ENCODE measurements at places on chromosomes 2 and 18.

DNA sequence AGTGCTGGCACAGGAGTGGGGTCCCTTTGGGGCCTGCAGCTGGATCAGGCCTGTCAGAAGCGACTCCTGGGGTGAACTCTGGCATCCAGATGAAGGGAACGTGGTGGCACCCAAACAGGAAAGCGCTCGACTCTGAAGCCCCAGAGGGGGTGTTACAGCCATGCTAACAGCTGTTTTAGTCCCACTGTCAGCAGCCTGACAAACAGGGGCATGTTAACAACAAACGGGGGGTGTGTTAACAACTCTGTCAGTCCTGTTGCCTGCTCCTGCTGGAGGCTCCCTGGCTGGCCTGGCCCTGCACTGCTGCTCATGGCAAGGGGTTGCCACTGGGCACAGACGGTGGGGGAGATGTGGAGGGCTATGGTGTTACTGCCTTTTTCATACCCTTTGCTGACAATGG is 2.6 kb upstream of the RNU2-63P start:
- no peaks in the 10 kb centered on the region for H3K27me3 ChIP-seq
- no peak overlapping the region for H3K27ac ChIP-seq

GRCh38 chr2:67919490-67919889 is 143.3 kb downstream of the C1D start:
- H3K27me3 ChIP-seq = no peaks in the 10 kb centered on the region
- H3K4me3 ChIP-seq = no peak overlapping the region
- no peak overlapping the region for H3K27ac ChIP-seq
- H3K36me3 ChIP-seq = no peaks in the 10 kb centered on the region

DNA sequence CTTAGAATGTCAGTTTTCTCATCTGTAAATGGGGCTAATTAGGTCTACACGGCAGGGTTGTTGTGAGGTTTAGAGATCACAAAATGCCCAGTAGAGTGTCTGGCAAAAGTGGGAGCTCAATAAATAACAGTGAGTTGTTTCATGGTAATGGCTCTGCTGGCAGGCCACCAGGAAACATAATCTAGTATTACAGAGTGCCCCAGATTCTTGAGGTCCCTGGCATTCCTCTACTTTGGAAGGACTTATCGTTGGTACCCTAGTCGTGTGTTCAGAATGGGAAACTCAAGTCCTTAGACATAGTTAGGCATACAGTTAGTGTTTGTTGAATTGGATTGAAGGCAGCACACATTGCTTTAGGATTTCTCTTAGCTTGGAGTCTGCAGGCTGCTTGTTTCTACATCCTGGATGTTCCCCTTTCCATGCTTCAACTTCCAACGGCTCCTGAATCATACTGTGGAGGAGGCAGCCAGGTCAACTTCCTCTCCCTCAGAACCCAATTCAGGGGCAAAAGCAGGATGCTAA is 161.5 kb upstream of the FOSL2 start:
- no peaks in the 10 kb centered on the region for H3K4me1 ChIP-seq
- DNase-seq = peak; percentile 21
- H3K36me3 ChIP-seq = no peaks in the 10 kb centered on the region
- H3K4me3 ChIP-seq = no peak overlapping the region

DNA sequence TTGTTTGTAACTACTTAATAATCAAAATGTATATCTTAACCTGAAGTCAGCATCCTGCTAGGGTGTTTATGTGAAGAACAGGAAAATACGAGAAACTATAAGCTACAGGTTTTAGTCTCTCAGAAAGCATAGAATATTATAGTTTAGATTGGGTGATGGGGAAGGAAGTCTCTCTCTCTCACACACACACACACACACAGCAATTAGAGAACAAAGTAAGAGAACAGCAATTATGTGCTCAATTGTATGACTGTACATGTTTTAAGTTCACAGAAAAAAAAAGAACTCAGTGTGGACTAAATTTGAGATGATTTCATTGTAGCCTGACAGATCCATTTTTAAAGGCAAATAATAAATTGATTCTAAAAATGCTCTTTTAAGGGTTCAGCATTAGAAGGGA is 94.3 kb upstream of the ZNF516 start:
- H3K4me3 ChIP-seq = peak overlapping the region; percentile 44
- H3K36me3 ChIP-seq = no peaks in the 10 kb centered on the region
- no peaks in the 10 kb centered on the region for H3K27me3 ChIP-seq
- H3K27ac ChIP-seq = no peak overlapping the region
- no peak for DNase-seq

DNA sequence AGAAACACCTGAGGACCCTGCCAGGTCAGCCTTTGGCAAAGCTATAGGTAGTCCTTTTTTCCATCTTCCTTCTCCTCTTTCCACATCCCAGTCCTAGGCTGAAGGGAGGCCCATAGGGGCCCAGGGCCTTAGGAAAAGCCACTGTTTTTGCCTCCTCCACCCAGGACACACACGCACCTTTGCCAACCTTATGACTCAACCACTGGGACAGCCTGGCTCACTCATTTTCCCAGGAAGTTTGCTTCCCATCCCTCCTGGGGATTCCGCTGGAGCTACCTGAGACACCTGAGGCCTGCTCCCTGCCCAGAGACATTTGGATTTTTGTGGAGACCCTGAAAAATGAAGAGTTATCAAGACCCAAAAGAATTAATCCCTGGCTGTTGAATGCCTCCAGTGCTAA is 273.4 kb upstream of the SIX2 start:
- H3K27ac ChIP-seq = no peak overlapping the region
- H3K36me3 ChIP-seq = no peaks in the 10 kb centered on the region
- no peak for DNase-seq
- H3K4me1 ChIP-seq = no peaks in the 10 kb centered on the region
- no peak overlapping the region for H3K4me3 ChIP-seq

DNA sequence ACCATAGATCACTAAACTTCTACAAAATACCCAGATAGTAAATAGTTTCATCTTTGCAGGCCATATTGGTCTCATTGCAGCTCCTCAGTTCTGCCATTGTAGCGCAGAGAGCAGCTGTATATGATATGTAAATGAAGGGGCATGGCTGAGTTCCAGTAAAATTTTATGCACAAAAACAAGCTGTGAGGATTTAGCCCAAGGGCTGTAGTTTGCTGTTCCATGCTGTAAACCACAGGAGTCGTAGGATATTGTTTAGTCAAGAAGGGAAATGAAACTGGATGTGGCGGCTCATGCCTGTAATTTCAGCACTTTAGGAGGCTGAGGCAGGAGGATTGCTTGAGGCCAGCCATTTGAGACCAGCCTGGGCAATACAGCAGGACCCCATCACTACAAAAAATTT is 83.0 kb downstream of the MGAT5 start:
- H3K4me1 ChIP-seq = no peaks in the 10 kb centered on the region
- no peak for DNase-seq
- H3K4me3 ChIP-seq = no peak overlapping the region
- no peak overlapping the region for H3K27ac ChIP-seq
- H3K36me3 ChIP-seq = peaks cover 1% of the 10 kb centered on the region
- H3K27me3 ChIP-seq = no peaks in the 10 kb centered on the region

DNA sequence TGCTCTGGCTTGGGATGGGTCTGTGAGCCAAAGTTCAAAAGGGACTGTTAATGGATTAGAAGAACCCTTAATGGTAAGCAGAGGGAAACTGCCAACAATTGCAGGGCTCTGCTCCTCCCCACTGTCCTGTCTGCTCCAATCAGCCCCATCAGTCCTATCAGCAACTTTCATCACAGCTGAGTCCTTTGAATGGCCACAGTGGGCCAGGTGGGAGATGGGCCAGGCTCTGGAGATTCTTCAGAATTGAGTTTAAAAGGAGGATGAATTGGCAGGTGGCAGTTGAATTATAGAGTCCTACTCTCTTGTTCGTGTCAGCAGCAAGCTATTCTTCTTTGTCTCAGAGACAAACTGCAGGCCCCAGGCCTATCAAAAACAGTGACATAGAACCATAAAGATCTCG is 573.9 kb downstream of the EPHA4 start:
- H3K27me3 ChIP-seq = no peaks in the 10 kb centered on the region
- DNase-seq = no peak
- no peak overlapping the region for H3K4me3 ChIP-seq
- H3K4me1 ChIP-seq = no peaks in the 10 kb centered on the region
- H3K27ac ChIP-seq = no peak overlapping the region

GRCh38 chr2:196205011-196205766 is 33.8 kb upstream of the STK17B start:
- no peaks in the 10 kb centered on the region for H3K36me3 ChIP-seq
- no peak overlapping the region for H3K4me3 ChIP-seq
- H3K27me3 ChIP-seq = no peaks in the 10 kb centered on the region
- peak; percentile 11 for DNase-seq
- no peaks in the 10 kb centered on the region for H3K4me1 ChIP-seq

DNA sequence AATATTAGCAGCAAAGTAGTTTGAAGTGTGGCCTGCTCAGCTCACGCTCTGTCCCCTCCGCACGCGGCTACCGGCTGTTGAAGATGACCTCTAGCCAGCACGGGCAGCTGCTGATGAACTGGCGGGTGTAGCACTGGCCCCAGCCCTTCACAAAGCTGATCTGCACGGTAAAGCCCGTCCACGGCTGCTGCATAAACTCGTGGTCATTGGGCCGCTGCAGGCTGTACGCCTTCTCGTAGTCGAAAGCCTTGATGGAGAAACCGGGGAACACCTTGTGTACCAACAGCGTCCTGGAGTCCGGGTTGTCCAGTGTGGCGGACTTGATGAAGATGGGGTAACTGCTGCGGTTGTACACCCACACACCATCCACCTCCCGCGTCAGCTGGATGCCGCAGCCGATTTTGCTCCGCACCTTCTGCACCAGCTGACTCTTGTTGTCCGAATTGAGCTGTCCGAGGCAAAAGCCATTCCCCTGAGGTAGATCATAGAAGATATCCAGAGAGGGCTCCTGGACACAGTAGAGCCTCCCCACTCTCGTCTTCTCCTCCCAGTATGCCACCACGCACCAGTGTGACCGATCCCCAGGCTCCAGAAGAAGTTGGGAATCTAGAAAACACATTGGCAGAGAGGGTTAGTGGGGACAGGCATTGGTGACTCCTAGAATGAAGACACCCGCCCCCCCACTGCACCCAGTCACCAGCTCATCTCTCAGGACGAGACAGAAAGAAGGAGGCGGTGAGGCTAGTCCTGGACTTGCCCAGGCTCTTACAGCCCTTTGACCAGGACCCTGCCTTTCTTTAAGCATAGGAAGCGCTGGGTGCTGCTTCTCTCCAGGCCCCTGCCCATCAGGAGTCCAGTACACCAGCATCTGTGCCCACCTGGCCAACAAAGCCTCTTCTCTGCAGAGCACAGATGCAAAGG is 29.2 kb downstream of the SMAD7 start:
- H3K4me3 ChIP-seq = no peak overlapping the region
- peaks cover 6% of the 10 kb centered on the region for H3K36me3 ChIP-seq
- H3K4me1 ChIP-seq = peaks cover 32% of the 10 kb centered on the region
- no peak for DNase-seq

GRCh38 chr2:227615906-227616305 is 1.3 kb upstream of the SCYGR3 start:
- H3K36me3 ChIP-seq = no peaks in the 10 kb centered on the region
- H3K27me3 ChIP-seq = no peaks in the 10 kb centered on the region
- H3K4me1 ChIP-seq = no peaks in the 10 kb centered on the region
- H3K27ac ChIP-seq = no peak overlapping the region

DNA sequence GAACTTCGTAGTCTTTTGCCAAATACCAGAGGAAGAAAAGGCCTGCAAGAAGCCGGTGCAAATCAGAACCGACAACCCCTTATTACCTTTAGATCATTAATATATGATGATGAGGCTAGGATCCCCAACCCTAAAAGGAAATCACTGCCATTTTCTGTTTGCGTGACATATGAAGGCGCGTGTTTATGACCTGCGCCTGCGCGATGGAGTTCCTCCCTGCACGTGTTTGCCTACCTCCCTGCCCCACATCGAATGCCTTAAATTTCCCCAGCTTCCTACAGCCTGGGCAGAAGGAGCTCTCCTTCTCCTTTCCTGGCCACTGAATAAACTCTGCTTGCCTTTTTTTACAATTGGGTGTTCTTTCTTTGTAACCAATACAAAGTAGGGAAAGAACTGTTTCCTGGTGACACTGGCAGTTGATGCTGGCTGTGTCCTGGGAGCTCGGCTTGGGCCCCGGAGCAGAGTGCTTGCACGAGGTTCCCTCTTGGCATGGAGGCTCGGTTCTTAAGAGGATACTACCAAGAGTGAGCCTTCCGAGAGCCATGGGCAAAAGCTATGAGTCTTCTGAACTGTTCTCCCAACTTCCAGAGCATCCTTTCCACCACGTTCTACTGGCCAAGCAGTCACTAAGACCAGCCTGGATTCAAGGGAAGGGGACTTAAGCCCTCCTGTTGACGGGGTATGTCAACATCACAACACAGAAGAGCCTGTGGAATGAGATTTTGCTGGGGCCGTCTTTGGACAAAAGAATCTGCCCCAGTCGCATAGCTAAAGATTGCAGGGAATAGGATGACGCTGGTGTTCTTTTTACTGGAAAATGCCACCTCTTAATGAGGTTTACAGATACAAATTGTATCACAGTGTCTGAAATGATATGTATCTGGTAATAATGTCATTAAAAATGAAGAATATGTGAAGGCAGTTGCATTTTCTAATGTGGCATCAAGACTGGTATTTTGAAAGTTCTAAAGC is 179.8 kb downstream of the SH3BP4 start:
- no peak overlapping the region for H3K4me3 ChIP-seq
- H3K27me3 ChIP-seq = no peaks in the 10 kb centered on the region
- H3K27ac ChIP-seq = no peak overlapping the region
- H3K4me1 ChIP-seq = no peaks in the 10 kb centered on the region

DNA sequence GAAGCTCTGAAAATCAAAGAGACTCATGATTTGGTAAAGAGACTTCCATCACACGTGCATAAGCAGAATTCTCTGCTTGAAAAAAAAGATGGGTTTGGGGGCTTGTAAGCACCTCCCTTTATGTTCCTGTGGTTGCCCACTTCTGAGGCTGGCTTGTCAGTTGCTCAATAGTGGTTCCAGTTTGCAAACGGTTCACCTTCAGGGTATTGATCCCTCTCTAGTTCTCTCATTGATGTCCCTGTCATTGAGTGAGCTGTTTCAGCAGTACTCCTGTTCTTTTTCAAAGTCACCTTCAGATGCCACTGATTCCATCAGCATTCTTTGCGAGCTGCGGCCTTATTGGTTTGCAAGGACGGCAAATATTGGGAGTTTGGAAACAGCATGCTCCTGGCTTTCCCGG is 17.1 kb upstream of the YWHAQ start:
- no peaks in the 10 kb centered on the region for H3K4me1 ChIP-seq
- no peaks in the 10 kb centered on the region for H3K36me3 ChIP-seq
- no peak overlapping the region for H3K27ac ChIP-seq
- DNase-seq = no peak
- no peaks in the 10 kb centered on the region for H3K27me3 ChIP-seq

- H3K36me3 ChIP-seq = no peaks in the 10 kb centered on the region
- H3K4me1 ChIP-seq = peaks cover 28% of the 10 kb centered on the region
- no peak overlapping the region for H3K4me3 ChIP-seq
- no peaks in the 10 kb centered on the region for H3K27me3 ChIP-seq
- H3K27ac ChIP-seq = no peak overlapping the region
Measured at GRCh38 chr2:239262484-239263230, 138.2 kb downstream of the HDAC4 start.
